ENCODE measurements at places on chromosomes 6 and 20.

GRCh38 chr6:80210618-80211017, 104.1 kb downstream of the BCKDHB start:
- DNase-seq = no peak

GRCh38 chr6:144954241-144954556, 669.1 kb downstream of the UTRN start:
- DNase-seq = no peak

- DNase-seq = no peak
Measured at GRCh38 chr20:52619671-52620070, 352.5 kb upstream of the TSHZ2 start.

DNA sequence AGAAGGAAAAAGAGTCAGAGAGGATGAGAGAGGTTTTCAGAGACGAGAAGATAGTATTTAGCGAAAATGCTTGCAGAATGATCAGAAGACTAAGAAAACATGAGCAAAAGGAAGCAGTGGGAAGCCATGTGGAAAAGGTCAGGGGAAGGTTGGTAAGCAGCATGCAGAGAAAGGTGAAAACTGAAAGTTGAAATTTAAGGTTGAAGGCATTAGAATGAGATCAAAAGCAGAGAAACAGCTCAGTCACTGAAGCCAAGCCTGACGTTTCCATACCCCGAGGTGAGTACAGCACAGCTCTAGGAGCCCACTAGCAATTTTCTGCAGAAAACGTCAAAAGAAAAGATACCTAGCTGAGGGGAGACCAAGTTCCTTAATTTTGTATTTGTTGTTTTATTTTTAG, 19.1 kb upstream of the TFB1M start:
- no peak for DNase-seq

DNA sequence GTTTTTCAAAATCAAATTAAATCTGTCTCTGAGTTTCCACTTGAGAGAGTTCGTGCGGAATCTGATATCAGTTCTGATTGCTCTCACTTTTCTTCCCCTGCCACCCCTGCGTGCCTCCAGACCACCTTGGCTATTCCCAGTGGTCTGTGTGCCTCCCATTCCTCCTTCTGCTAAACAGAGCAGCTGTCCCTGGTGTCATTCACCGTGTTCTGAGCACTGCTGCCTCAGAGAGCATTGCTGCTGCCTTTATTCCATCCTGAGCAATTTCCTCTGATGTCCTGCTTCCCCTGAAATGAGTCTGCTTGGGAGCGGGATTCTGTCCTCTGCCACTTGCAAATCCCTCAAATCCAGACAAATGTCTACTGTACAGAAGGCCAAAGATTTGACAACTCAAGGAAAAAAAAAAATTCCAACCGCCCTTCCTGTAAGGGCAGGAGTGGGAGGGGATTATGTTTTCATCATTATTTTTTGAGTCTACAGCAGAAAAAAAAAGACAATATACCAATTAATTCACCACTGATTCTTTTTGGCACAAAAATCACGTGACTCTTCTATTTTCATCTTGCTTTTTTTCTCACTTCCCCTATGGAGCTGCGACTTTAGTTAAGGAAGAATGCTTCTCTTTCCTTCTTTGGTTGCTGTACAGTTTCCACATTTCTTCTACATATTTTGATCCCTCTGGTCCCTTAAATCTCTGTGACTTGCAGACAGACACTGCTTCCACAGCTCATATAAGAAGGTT, 833.0 kb downstream of the EPHA7 start:
- no peak for DNase-seq

DNA sequence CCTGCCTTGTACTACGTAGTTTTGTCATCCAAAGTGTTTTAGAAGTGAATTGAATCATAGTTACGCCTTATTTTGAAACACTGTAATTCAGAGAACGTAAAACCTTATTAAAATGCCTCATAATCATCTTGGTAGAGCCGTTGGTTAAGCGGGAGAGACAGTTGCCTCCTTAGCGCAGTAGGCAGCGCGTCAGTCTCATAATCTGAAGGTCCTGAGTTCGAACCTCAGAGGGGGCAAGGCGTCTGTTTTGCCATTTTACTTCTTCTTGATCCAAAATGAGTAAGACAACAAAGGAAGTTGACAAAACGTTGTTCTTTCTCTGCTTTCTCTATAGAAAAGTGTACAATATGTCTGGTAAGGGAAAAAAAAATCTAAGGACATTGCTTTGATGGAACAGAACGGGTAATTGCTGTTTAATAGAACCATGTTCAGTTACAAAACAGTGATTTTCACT, 20.7 kb upstream of the TRIM27 start:
- peak; percentile 86 for DNase-seq

DNA sequence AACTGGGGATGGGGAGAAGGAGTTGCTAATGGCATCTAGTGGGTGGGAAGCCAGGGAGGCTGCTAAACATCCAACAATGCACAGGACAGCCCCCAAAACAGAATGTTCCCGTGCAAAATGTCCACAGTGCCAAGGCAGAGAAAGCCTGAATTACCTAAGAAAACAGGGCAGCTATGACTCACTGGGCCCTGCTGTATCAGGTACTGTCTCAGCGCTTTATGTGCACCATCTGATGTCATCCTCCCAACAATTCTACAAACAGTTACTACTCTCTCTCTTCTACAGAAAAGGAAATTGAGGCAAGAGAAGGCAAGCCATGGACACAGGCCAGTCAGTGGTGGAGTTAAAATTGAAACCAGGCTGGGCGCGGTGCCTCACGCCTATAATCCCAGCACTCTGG, 3.1 kb downstream of the YTHDF1 start:
- no peak for DNase-seq

DNA sequence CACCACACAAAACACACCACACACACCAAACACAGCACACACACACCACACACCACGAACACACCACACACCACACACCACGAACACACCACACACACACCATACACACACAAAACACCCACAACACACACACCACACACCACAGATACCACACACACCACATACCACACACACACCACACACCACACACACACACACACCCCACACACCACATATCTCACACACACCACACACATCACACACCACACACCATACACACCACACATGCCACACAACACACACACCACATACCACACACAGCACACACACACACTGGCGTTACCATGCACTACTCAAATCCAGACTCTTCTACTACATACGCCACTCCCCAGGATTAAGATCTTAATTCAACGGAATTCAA, 118.9 kb upstream of the THBS2 start:
- no peak for DNase-seq

DNA sequence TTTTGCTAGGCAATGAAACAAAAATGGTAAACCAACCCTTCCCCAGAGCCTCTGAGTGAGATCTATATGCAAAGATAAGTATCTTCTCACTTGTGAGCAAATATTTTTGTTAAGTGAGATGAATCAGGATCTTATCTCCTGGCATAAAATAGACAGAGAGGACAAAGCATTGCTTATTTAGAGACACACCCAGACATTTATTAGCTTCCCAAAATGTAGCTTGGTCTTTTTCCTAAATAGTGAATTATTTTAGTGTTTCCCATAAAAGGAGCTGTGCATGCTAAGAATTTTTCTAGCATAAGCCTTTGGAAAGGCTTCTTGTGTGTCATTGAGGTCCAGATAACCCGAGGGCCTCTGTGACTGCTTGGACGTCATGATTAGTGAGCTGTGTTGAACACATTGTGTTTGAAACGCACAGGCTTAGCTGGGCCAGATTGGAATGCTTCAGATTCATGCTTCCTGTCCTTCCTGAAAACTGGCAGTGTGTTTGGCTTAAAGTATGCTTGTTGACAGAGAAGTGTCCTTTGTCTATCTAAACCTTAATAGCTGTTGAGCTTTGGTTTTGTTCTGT, 16.5 kb downstream of the MTHFD1L start:
- DNase-seq = no peak

- no peak for DNase-seq
Measured at GRCh38 chr6:134424165-134424797, 106.4 kb upstream of the SGK1 start.

- DNase-seq = no peak
Measured at GRCh38 chr6:168193816-168194721, 115.1 kb upstream of the FRMD1 start.

GRCh38 chr20:52031206-52031562, 160.4 kb downstream of the ZFP64 start:
- no peak for DNase-seq

DNA sequence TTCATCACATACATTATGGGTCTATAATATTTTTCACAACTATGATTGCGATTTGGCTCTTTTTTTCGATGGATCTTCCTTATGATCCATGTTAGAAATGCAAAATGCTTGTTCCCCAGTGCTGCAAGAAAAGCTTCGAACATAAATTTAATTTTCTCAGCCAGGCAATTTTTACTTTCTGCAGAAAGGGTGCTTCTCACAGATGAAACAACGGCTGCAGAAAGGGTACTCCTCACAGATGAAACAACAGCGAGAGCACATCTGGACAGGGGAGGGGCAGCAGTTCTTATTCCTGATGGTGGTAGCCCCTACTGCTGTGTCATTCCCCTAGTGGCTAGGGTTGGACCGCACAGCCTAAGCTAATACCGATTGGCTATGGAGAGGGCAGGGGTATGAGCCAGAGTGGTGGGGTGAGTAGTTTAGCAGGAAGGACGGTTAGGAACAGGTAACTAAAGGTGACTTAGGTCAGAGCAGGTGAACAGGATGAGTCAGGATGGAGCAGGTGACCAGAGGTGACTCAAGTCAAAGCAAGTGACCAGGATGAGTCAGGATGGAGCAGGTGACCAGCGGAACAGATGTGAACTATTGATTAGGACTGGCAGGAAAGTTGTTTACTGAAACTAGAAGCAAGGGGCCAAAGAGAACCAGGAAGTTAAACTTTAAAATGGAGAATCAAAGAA, 13.4 kb upstream of the TREML4 start:
- no peak for DNase-seq

DNA sequence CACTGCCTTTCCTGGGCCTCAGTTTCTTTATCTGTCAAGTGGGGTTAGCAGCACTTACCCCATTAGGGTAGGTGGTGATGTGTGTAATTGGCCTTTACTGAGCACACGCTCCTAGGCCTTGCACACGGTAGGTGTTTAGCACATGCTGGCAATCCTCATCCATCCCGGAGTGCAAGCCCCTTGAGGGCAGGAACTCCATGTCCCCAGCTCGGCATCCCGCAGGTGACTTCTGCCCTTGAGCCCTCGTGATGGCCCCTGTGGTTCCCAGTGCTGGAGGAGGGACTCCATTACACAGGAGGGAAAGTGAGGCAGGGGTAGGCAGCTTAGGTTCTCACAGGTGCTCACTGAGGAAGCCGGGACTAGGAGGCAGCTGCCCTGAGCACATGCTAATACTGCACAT, 40.0 kb downstream of the MYH7B start:
- DNase-seq = no peak

DNA sequence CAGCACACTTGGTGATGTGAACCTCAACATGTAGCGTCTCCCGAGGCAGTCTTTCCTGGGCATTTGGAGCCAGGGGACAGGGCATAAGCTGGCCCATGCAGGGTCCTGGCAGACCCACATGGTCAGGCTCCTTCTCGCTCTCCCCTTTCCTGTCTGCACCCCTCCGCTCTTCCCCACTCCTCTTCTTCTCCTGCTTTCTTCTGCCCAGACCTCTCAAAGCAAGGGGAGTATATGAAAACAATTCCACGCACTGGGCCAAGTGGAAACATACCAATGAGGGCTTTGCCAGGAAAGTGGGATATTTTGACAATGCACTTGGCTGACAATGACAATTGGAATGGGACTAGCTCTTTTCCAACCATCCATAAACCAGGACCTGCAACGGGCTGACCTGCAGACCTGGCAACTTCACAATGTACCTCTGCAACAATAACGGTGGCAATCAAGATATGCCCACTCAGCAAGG, 58.9 kb upstream of the TRAF3IP2 start:
- no peak for DNase-seq

- DNase-seq = no peak
Measured at GRCh38 chr6:2514965-2515543, 235.7 kb downstream of the MYLK4 start.

DNA sequence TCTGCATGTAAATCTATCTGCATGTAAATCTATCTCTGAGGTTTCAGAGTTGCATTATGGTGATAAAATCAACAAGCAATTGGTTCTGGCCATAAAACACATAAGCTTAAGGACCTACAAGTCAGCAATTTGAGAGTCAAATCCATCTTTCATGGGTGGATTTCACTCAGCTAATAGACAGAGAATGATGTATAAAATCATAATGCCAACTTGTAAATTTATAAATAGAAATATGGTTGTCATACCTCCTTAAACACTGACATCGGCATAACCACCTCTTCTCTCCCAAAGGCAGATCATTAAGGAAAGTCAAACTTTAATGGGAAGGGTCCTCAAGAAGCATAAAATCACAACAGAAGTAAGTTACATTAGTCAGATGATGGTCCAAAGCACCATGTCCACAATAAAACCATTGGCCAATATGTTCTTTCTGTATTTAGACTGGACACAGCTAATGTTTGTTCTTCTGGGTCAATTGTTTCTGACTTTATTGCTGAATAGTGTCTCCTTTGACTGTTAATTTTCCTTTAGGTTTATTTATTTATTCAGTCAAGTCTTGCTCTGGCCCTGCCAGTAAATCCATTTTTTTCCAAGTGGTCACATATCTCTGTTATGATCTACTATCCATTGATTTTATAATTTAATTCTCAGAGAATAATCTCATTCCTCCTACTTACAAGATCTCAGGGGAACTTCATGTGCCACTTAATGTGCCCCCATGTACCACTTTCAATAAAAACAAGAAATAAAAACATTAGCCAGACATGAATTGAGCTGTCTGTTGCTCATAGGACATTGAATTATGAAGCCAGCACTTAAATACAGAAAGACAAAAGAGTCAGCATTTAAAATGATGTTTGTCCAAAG, 382.9 kb upstream of the IRAK1BP1 start:
- no peak for DNase-seq

GRCh38 chr6:15654250-15654649, 8.6 kb downstream of the DTNBP1 start:
- no peak for DNase-seq

DNA sequence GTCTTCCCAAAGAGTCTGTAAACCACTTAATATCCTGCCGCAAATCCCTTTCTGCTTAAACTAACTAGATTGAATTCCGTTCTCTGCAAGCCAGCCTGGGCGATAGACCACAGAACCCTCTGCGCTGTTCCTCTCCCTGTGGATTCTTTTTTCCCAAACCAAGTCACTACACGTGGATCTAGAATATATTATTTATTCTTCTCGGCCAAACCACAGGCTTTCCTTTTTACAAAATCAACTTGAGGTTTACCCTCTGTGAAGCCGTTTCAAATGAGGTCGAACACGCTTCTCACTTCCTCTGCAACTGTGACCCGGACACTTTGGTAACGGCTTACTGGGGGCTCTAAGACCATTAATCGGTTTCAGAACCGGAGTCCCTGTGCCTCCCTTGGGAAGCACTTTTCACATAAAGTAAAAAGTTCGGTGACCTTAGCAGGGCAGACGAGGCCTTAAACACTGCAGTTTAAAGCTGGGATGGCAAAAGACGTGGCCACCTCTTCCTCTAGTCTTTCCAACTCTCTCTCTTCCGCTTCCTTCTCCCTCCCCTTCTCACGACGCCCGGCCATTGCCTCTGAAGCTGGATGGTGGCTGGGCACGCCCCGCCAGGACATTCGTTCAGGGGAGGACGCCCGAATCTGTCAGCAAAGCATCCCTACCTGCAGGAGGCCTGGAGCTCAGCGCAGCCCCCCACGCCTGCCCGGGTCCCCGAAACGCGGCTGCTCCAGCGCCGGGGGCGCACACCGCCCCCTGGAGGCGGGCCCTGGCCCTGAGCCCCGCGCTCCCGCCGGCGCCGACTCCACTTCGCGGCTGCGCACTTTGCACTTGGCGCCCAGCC, 55.0 kb upstream of the FOXC1 start:
- DNase-seq = peak; percentile 84
